ENCODE measurements at places on chromosomes 1 and 21.

- DNase-seq: no peak
These were observed 17.2 kb downstream of the MYBPH start for GRCh38 chr1:203158423-203158822.

DNA sequence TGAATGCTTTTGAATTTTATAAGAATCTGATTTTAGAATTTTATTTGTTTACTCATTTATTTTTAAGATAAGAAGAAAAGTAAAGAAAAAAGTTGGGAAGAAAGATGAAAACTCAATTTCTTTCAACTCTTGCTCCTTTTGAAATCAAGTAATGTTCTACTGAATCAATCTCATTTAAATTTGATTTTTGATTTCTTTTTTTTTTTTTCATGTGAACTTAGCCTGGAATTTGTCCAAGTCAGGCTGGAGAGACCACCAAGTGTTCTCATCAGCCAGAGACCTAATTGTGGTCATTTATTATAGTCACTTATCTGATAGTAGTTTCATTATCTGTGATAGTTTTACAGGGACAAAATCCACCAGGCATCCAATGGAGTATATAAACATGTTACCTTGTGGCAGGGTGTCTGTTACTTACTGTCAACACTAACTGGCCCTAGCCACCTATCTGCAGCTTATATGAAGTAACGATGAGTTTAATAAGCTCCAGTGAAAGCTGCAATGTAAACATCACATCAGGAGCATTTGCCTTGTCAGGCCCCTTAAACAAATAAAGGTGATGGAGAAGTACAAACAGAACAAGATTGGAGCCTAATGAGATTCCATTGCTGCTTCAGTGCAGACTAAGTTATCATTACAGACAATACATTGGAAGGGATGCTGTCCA is 39.2 kb downstream of the HLX start:
- DNase-seq: no peak

GRCh38 chr1:200274116-200274515 is 135.7 kb downstream of the ZNF281 start:
- no peak for DNase-seq

GRCh38 chr1:5811419-5811818 is 180.8 kb downstream of the NPHP4 start:
- no peak for DNase-seq

- no peak for DNase-seq
These were observed 33.9 kb downstream of the MPZL1 start for GRCh38 chr1:167755654-167756053.

All from astrocyte of the spinal cord (primary cell).